Breast epithelium (tissue), 4 donors: ENCODE measurements at places on chromosomes 3 and 15. TPM values are rescaled to one million over a fixed set of nuclear protein-coding genes. Genes with fewer than 3 reads are reported as not detected.
A peak's percentile ranks its signal among the peaks of the same experiment; 100 is the strongest.

GRCh38 chr3:187743195-187744141, 1.8 kb downstream of the BCL6 start:
- peak; percentile 77 for DNase-seq

Gene GOLGA6A
- not detected for total RNA-seq

DNA sequence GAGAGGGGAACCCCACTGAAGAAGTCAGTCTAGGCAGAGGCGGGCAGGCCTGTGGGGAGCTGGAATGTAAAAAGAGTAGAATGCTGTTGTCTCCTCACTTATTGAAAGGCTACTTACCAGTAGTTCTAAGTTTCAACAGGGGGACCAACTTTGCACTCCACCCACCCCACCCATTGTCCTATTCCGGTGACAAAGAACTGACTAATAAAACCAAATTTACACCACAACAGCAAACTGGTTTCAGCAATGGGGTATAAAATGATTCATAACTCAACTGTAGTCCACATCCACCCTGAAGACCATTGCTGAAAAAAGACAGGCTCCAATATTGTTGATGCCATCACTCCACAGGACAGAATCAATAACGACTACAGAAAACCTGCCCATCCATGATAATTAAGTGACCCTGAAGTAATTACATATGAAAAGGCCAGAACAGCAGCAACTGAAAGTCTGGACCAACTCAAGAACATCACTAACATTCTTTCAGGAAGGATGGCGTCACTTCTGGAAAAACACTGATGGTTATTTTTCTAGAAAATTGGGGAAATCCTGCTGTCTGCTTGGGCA, 80.2 kb downstream of the ABI3BP start:
- DNase-seq, result no peak

- peak; percentile 48 for DNase-seq
Measured at GRCh38 chr15:39177561-39177960, 403.3 kb upstream of the THBS1 start.

DNA sequence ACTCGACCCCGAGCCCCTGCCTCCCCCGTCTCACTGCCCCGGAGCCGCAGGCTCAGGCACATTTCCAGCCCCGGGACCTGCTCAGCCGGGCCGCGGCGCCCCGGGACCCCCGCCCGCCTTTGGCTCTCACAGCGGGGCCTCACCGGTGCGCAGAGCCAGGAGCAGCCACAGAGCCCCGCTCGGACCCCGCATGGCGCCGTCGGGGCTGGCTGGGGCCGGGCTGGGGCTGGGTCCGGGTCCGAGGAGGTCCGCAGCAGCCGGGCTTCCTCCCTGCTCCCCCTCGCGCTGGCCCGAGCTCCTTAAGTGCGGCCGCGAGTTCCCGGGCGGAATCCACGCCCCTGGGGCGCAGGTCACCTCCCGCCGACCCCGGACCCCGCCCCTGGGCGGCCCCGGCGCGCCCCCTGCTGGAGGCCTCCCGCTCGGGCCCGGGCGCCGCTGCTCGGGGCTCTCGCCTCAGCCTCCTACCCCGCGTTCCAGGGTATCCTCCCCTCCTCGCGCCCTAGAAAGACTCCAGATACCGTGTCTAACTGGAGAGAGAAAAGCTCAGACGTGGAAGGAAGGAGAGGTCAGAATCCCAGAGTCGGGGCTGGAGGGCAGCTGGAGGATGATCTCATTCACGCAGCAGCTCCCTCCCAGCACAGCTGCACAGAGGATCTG, at the start of gene MELTF:
Gene MELTF, minus strand, starts transcription at position 307 of the 657 bp plus-strand sequence. Its CDS starts 115 bp downstream, at position 192.
- no peak for DNase-seq

DNA sequence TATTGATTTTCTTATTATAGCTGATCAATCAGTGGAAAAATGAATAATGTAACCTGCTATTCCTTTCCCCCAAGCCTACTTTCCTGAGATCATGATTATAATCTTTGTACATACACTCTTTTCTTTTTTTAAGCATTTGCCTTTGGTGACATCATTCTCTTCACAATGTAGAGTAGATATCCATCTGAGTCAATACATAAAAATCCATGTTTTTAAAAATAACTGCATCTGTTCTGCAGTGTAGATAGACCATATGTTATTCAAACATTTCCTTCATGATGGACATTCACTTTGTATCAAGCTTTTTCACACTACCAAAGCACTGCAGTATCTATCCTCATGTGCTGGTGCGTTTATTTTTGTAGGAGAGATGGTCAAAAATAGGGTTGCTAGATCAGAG, 211.1 kb downstream of the PTPRG start:
- DNase-seq, result no peak

Gene SLC51A
- not detected for total RNA-seq

DNA sequence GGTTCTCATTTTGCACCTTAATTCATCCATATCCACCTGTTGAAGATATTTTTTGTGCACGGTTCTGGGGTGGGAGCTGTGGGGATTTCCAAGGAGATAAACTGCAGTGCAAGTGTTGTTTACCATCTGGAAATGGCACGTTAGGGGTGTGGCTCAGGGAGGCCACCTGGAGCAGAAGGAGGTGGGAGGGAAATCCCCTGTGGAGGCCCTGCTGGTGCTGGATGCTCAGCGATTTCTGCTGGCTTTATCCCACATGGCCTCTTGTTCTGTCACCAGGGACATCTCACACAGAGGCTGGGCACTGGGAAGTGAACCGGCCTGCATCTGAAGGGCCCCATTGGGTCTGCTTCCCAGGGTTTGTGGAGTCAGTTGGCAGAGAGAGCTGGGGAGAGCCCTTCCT, 24.3 kb downstream of the TRPM1 start:
- DNase-seq, result no peak

Gene MUC4
- under 0.01 TPM for total RNA-seq

DNA sequence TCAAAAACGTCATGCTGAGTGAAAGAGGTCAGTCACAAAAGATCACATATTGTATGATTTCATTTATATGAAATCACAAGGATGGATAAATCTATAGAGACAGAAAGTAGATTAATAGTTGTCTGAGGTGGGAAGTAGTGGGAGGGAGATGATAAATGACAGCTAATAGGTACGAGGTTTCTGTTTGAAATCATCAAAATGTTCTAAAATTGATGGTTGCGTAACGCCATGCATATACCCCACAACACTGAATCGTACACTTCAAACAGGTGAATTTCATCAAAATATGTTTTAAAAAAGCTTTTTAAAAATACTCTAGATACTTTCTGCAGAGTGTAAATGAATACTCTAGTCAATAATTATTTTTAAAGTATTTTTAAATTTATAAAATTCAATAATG, 303.0 kb upstream of the STAC start:
- DNase-seq, result no peak

Gene FETUB
- total RNA-seq, result not detected

Gene SNURF
- 12.1 TPM for total RNA-seq

GRCh38 chr15:70095408-70096214, 2.1 kb downstream of the TLE3 start:
- no peak for DNase-seq

GRCh38 chr3:65706776-65707568, 331.7 kb downstream of the MAGI1 start:
- DNase-seq, result no peak
